ENCODE measurements at places on chromosomes 5 and 9. TPM values are rescaled to one million over a fixed set of nuclear protein-coding genes. Genes with fewer than 3 reads are reported as not detected.
A peak's percentile ranks its signal among the peaks of the same experiment; 100 is the strongest.

RASEF gene
- total RNA-seq, result not detected

LCN1 gene
- not detected for total RNA-seq

TAF11L9 gene
- total RNA-seq, result not detected

PCDHGB2 gene
- 0.10 TPM for total RNA-seq

GOLM1 gene
- total RNA-seq, result 5.3 TPM

ARHGEF37 gene
- 2.3 TPM for total RNA-seq

EGR1 gene
- total RNA-seq, result 48.1 TPM

GRXCR2 gene
- total RNA-seq, result not detected

OR1N1 gene
- total RNA-seq, result not detected

TXNDC8 gene
- total RNA-seq, result not detected

NDUFS4 gene
- total RNA-seq, result 65.4 TPM

GRCh38 chr9:69047371-69047770, 11.8 kb downstream of the FXN start:
- DNase-seq, result no peak

GRCh38 chr9:108053555-108054061, 564.0 kb upstream of the KLF4 start:
- no peak for DNase-seq

DNA sequence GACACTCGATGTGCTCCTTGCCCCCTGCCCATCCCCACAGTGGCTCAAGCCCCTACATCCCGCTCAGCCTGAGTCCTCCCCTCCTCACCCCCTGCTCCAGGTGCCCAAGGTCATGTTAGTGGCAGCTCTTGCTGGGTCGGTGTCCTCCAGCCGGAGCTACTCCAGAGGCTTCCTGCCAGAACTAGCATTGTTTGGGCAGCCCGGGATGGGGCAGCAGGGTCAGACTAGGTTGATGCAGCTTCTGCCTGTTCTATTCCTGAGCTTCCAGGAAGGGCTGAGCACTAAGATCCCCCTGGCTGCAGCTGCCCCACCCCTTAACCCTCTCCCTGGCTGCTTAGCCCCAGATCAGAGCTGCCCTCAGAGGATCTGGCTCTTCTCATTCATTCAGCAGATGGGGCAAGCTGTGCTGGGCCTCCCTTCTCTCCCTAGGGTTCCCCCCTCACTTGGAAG, 671 bp downstream of the RGS14 start:
- no peak for DNase-seq

GRCh38 chr5:41094871-41095270, 23.7 kb upstream of the MROH2B start:
- no peak for DNase-seq

- no peak for DNase-seq
Observed at GRCh38 chr5:76277736-76278135, 125.3 kb upstream of the IQGAP2 start.

DNA sequence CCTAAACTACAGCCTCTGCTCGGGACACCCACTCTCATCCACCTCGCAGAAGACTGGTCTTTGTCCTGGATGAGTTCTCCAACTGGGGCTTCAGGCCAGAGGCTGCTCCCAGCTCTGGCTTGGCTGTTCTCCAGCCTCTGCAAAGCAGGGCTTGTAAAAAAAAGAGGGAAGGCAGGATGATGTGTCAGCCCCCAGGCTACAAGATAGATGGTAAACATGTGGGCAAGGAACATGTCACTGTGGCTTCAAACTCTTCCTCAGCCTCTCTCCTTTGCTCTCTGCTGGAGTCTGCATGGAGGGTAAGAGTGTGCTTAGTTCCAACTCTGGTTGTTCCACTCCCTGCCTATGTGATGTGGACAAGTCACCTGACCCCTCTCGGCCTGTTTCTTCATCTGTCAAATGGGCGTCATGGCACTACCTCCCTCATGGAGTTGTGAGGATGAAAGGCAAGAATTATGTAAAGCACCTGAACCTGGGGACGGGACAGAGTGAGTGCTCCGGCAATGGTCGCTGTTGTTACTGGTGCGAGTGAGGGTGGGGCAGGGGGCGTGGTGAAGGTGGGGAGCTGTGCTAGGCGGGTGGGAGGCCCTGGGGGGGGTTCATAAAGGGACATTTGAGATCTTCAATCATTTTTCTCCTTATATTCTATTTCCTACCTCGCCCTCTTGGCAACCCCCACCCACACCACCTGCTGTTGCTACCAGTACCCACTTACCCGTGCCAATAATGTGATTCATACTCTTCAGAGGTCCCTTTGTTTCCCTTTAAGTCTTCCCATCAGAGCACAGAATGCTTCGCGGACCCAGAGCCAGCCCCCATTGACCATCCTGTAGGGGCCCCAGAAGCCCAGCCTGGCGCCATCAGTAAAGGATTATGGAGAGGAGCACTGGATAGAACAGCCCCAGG, 6.8 kb upstream of the ZNF79 start:
- DNase-seq, result no peak

GRCh38 chr5:148401604-148402003, 17.8 kb downstream of the FBXO38 start:
- DNase-seq, result no peak

DNA sequence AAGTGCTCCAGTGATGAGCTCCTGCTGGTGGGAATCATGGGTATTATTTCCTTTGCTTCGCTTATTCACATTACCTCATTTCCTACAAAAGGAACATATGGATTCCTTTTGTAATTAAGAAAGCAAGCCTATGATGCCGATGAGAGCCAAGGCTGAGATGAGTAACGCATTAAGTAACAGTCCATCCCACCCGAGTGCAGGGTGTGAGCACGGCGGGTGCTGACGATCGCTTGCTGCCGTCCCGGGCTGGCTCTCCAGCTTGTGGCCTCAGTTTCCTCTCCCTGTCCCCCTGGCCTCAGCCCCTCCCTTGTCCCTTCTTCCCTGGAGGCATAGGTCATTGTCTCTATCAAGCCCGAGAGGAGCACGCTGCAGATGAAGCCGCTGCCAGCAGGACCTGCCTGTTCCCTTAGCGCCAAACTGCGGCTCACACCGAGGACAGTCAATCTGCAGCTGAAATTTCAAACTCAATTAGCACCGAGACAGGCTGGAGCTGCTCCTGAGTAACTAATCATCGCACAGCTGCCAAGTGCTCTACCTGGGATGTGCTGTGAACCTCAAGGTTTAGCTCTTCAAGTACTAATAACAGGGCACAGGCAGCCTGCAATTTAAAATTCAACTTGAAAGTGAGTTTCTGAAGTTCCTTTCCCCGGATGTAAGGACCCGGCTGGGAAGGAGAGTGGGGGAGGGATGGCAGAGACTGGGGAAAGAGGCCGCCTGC, 115.2 kb upstream of the RAPGEF1 start:
- DNase-seq, result no peak

- no peak for DNase-seq
Observed at GRCh38 chr5:82820961-82821845, 256.0 kb downstream of the TMEM167A start.

DNA sequence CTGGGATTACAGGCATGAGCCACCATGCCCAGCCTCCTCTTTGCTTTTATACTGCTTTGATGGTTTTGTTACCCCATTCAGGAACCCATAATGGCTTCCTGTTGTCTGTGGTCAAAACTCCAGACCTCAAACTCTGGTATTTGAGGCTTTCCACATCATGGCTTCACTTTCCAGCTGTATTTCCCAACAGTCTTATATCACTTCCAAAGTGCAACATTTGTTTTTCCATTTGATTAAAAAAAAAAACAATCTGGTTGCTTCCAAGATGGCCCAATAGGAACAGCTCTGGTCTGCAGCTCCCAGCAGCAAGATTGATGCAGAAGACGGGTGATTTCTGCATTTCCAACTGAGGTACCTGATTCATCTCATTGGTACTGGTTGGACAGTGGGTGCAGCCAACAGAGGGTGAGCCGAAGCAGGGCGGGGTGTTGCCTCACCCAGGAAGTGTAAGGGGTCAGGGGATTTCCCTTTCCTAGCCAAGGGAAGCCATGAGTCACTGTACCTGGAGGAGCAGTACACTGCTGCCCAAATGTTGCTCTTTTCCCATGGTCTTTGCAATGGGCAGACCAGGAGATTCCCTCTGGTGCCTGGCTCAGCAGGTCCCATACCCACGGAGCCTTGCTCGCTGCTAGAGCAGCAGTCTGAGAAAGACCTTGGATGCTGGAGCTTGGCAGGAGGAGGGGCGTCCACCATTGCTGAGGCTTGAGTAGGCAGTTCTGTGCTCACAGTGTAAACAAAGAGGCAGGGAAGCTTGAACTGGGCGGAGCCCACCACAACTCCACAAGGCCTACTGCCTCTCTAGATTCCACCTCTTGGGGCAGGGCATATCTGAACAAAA, 458.4 kb downstream of the KDM4C start:
- DNase-seq, result peak; percentile 57

- DNase-seq, result no peak
Observed at GRCh38 chr9:126144196-126144595, 182.4 kb upstream of the MVB12B start.

GRCh38 chr5:157963761-157964160, 104.8 kb upstream of the CLINT1 start:
- no peak for DNase-seq

DNA sequence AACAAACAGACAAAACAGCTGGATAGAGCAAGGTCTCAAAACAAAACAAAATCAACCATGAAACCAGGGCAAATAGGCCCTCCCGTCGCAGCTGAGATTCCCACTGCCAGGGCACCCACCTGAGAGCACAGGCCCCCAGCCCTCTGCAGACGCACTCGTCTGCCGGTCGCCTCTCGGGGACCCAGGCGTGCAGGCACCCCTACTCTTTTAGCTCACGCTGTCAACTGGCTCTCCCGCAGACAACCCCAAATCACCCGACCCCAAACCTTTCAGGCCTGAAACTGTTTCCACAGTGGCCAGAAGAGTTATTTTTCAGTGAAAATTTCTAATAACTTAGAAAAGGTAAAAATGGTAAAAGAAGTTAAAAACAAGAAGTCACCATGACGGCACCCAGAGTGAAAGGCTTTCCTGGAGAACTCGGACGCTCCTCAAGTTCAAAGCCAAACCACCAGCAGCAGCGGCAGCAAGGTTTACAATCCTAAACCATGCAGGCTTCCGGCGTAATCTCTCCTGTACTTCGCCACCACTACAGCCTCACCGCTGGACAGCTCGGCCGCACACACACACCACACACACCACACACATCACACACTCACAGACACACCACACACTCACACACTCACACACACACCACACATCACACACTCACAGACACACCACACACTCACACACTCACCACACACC, 1.9 kb upstream of the UBE2QL1 start:
- no peak for DNase-seq

GRCh38 chr5:92694067-92694466, 887.0 kb downstream of the NR2F1-AS1 start:
- no peak for DNase-seq

GRCh38 chr5:176769911-176770310, 40.4 kb upstream of the UNC5A start:
- no peak for DNase-seq

DNA sequence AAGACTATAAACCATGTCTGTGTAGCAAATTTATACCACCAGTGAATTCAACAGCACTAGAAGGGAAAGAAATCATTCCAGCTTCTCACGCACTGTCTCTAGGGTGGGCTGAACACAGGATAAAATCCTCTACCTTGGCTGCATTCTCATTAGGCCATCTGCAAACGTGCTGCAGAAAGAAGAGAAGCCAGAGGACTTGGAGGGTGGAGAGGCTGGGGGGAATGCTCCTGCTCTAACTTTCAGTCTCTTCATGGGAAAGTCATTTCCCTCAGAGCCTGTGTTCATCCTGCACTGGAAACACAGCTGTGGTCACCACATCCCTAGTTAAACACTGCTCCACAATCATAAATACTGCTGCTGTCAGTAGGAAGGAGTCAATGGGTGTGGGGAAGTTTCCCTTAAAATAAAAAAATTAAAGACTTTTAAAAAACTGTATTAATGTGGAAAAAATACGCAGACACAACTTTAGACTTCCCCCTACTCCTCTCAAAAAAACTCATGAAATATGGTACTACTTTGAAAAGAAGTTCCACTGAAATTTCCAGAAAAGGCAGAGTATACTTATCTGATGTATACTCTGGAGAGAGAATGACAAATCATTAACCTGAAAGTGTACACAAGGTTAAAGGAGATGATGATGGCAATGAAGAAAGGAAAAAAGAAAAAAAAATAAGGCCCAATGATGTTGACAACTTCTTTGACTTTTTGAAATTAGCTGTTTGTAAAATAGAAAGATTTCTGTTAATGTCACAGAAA, 46.8 kb downstream of the LHFPL2 start:
- no peak for DNase-seq

- DNase-seq, result no peak
Observed at GRCh38 chr5:57592236-57592635, 109.6 kb upstream of the ACTBL2 start.

GRCh38 chr9:126326228-126327005, at the start of gene MVB12B:
MVB12B (plus strand) TSS chr9:126326829; CDS start chr9:126326930, 101 bp downstream.
- DNase-seq, result peak; percentile 67

DNA sequence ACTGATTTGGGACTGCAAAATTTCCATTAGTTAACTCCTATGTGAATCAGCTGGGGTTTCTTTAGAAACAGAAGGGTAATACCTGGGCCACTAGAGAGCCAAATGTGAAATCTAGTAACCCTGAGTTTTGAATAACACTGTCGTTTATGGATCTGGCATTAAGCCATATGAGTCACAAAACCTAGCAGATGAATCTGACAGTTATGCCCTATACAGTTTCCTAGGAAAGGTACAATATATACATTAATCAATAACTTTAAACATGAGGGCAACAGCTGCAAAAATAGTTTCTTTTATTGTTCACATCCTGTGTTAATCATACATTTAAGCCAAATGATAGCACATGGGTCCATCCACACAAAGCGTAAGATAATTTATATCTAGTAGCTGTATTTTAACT, 56.9 kb downstream of the PAM start:
- DNase-seq, result no peak

GRCh38 chr5:54443270-54443669, 12.2 kb upstream of the HSPB3 start:
- no peak for DNase-seq

GRCh38 chr9:137212520-137212919, 7.0 kb downstream of the NDOR1 start:
- no peak for DNase-seq

DNA sequence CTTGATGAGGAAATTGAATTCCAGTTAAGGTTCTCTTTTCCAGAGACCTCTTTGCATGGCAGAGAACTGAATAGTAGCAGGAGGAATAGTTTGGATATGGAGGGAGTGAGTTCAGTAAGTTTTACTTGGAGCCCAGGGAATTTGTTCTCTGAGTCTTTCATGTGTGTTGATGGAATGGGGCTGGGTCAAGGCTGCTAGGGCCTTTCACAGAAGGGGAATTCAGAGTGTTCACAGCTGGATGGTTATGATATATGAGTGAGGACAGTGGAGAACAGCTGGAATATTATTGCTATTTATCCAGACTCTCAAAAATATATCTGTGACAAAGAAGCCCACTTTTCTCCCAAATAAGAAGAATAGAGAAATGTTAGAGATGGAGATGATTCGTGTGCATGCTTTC, 372.8 kb downstream of the PLK2 start:
- DNase-seq, result no peak
